H4 (cell line): ENCODE measurements at places on chromosomes 1 and 21. TPM values are rescaled to one million over a fixed set of nuclear protein-coding genes. Genes with fewer than 3 reads are reported as not detected.

Gene SLC1A7
- total RNA-seq, result 0.60 and 2.4 TPM in 2 replicates

Gene MYOG
- not detected in 2 replicates for total RNA-seq

Gene NPPA
- total RNA-seq, result not detected in 2 replicates

Gene NR5A2
- total RNA-seq, result 0.06 TPM in 2 replicates

Gene ASTN1
- total RNA-seq, result 0.43 and 0.85 TPM in 2 replicates

Gene MAEL
- not detected in 2 replicates for total RNA-seq

Gene FCGR3B
- not detected in 2 replicates for total RNA-seq

Gene AMY2B
- total RNA-seq, result 0.41 and 0.76 TPM in 2 replicates

Gene LAX1
- total RNA-seq, result not detected in 2 replicates

Gene VWA1
- 0.04 TPM in 1 of 2 replicates, not detected in the other for total RNA-seq

Gene LRRN2
- 0.16 and 1.1 TPM in 2 replicates for total RNA-seq

Gene ETV3L
- not detected in 2 replicates for total RNA-seq

DNA sequence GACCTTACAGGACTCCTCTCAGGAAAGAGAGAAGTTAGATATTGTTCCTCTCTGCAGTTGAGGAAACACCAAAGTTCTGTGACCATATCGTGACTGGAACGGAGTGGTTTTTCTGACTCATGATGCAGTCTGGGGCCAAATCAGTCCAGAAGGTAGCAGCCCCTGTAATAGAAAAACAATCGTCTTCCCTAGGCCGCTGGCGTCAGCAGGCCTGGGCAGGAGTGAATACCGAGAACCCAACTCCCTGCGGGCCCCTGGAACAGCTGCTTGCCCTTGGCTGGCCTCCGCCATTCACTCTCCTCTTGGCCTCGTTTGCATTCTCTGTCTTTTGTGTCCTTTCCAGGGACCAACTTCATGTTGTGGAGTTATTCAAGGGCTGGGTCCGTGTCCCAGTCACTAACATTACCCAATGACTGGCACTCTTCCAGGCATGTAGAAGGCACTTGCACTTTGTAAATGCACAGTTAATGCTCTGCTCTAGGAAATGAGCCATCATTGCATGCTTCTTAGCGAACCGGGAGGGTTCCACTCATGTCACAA lies 10.9 kb upstream of the CD101 start:
- DNase-seq, result peak; percentile 78

GRCh38 chr1:52640697-52641096 lies 7.7 kb downstream of the SHISAL2A start:
- no peak for DNase-seq

- DNase-seq, result no peak
These were observed 203.7 kb upstream of the ZC3H12A start for GRCh38 chr1:37270639-37271038.

DNA sequence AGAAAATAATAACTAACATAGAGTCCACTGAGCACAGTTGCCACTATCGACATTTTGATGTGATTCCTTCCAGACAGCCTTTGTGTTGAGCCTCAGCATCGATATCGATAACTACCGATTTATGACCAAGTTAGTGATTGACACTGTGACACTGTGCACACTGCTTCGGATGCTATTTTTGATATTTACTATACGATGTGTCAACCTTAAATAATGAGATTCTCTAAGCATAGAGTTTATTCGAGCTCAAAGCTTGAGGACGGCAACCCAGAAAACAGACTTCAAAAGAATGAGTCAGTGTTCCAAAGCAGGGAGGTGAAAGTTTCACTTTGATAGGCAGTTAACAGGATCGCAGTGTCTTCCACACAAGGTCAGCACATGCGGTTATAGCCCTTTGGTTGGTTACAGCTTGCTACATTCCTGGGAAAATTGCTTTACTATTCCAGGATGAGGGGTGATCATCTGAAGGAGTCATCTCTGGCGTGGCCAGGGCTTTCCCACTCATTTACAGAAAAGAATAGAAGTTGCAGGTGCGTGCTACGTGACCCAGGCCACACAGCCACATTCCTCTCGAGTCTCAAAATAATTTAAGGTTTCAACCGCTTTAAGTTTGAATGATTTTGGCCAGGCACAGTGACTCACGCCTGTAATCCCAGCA lies 53.6 kb upstream of the EFHD2 start:
- DNase-seq, result peak; percentile 51

- DNase-seq, result no peak
These were observed 150.2 kb downstream of the PRDM16 start for GRCh38 chr1:3219005-3219790.

DNA sequence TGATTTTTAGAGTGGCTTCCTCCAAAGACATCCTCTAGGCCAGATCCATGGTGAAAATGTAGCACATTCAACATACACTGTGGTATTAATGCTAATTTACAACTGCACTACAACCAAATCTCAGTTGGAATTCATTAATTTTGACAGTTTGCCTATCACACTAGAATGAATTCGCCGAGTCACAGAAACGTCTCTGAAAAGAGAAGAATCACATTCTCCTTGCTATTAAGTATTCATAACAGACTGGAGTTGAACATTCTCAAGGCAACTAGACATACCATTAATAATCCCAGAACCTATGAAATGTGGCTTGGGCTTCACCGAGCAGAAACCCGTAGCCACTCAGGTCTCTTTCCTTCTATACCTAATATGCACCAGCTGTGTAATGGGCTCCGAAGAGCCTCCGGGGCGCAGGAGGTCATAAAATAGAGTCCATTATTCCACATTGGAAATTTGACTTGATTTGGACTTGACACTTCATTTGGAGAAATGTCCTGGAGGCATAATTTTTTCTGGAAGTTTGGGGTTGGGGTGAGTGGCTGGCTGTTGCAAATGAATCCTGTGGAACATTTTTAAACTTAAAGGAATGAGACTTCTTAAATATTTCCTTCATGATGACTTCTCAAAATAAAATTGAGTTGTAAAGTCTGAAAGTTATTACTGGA lies 117.1 kb downstream of the DSCAM start:
- DNase-seq, result no peak

GRCh38 chr1:43872280-43872679 lies 61.3 kb upstream of the ARTN start:
- no peak for DNase-seq

GRCh38 chr1:6347641-6348487 lies 45.7 kb downstream of the ACOT7 start:
- DNase-seq, result no peak

- no peak for DNase-seq
These were observed 32.4 kb downstream of the PRMT2 start for GRCh38 chr21:46667741-46668380.

DNA sequence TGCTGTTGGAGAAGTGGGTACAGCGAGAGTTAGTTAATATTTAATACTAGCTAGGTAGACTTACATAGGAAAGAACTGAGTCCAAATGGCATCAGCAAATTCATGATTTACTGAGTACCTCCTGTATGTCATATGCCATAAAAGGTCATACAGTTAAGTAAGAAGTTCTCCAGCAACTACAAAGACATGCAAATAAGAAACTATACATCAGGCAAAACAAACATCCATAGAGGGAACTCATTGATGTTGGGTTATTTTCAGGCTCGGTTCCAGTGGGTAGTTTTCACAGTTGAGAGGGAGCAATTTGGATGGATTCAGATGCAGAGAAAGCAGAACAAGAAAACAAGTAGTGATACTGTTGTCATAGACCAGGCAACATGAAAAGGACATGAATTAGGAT lies 164.9 kb upstream of the L1TD1 start:
- no peak for DNase-seq

GRCh38 chr1:41013796-41014195 lies 7.7 kb downstream of the SLFNL1 start:
- DNase-seq, result no peak

GRCh38 chr1:226697151-226697928 lies 41.7 kb downstream of the ITPKB start:
- no peak for DNase-seq

DNA sequence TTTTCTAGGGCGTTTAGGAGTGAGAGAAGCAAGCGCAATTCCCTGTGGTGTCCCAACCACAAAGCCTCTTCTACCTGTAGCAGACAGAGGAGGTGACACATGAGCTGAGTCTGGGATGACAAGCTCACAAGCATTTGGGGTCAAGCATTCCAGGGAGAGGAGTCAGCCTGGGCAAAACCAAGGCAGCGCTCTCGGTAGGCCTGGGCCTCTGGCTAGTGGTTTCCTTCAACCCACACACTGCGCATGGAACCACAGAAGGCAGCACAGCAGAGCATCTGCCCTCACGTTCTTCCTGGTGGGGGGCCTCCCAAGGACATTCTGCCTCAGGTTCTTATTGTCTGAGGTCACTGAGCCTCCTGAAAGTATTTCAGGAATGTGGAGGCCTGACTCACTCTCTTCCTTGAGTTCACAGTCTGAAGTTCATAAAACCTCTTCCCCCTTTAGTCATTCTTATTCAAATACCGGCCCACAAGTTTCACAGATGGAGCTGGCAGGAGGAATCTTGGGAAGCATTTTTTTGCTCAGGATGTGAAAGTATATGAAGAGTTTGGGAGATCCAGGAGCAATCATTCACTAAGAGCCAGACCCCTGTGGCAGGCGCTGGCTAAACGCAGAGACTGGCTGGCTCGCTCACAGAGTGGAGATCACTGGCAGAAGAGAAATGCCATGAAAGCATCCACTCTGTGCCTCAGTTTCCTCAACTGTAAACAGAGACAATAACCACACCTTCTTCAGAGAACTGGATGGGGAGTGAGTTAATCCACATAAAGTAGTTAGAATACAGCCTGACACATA lies 26.8 kb downstream of the CCN1 start:
- DNase-seq, result peak; percentile 95

- DNase-seq, result no peak
These were observed 88.1 kb upstream of the C1orf21 start for GRCh38 chr1:184298440-184299405.

- DNase-seq, result no peak
These were observed 12.7 kb upstream of the C1orf159 start for GRCh38 chr1:1128454-1129139.

- DNase-seq, result no peak
These were observed 56.6 kb downstream of the SMYD2 start for GRCh38 chr1:214337511-214337910.

DNA sequence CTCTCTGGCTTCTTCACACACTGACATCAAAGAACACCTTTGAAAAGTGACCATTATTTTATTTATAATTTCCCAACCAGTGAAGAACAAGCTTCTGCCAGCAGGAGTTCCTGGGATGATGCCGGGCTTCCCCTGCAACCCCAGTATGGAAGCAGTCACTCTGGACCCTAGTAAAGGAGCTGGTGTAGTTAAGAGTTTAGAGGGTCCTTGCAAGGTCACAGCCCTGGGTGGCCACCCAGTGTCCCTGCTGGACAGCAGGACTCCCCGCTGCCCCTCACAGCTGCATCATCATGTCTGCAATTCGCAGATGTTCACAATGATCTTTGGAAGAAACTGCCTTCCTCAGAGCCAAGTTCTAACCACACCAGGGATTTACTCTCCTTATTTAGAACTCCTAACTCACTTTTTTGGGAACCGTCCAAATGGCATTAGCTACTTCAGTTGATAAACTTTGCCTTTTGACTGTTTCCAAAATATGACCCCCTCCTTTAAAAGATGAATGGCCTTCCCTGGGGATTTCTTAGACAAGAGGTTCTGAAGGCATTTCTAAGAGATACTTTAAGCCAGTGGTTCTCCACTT lies 90.6 kb downstream of the HIVEP3 start:
- DNase-seq, result no peak

DNA sequence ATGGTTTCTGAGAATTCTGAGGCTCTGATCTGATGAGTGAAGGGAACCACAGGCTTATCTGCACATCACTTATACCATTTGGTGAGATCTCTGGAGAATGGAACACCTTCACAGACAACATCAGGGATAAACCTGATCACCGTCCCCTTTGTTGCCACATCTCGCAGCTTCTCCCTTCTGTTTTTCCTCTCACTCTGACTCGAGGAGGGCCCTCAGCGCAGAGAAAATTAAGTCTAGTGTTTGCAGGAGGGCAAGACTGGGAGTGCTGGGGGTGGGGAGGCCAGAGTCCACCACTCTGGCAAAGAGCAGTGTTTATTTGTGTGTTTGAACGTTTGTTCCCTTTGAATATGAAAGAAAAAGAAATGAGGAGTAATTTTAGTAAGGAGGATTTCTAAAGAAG lies 29.0 kb upstream of the BATF3 start:
- DNase-seq, result no peak

DNA sequence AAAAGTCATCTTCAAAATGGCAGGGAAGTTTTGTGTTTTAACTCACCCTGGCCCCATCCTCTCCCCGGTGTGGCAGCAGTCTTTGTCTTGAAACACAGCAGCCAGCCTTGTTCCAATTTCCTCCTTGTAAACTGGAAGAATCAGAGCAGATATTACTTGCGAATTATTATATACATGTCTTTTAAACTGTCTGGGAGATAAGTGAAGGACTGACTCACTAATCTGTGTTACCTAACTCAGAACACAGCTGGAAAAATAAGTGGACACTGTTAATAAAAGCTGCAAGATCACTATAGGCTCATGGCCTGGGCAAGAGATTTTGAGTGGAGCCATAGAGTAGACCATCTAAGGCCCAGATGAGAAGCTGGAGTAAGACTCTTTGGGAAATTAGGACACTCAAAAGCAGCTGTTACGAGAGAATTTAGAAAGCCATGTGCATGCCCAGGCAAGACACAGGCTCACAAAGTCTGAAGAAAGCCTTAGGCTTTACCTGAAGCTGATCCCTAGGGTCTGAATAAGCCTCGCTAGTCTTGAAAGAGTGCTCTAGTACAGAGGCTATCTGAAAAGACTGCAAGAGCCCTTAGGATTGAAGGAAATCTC lies 233.0 kb upstream of the RAB4A start:
- DNase-seq, result no peak

- DNase-seq, result no peak
These were observed 209.6 kb downstream of the TRABD2B start for GRCh38 chr1:47787560-47787959.

DNA sequence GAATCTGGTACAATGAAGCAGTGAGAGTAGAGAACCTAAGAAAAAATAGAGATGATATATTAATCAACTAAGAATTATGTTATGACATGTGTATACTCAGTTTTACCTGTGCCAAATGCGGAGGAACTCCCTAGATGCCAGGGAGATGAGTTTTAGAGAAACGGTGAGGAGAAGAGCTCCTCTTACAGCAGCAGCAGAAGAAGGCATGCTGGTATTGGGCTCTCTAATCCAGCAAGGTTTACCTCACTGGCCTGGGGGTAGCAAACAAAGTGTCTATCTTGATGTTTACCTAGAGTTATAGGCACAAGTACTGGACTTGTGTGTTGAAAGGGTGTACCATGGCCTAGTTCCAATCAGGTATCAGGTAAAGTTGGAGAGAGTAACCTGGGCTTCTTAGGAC lies 28.9 kb upstream of the DEPDC1 start:
- DNase-seq, result no peak

- no peak for DNase-seq
These were observed 7.6 kb downstream of the LAPTM5 start for GRCh38 chr1:30749691-30750583.

DNA sequence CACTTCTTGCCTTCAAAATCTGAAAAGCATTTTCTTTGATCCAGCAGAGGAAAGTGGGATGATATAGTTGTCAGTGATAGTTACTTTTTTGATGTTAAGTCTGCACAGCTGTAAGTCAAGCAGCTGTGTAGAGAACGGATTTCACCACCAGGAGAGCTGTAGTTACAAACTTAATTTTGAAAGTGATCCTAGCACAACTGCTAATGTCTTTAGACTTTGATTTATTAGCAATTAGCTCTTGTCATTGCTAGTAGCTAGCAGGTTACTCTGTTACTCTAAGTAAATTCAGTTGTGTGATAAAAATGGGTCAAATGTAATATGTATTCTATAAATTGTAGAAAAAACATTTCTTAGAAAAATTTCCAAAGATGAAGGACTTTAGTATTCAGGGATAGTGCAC lies 46.0 kb downstream of the ALG6 start:
- no peak for DNase-seq

GRCh38 chr1:230332061-230332460 lies 94.1 kb downstream of the PGBD5 start:
- DNase-seq, result no peak

GRCh38 chr1:55209247-55209646 lies 5.9 kb downstream of the USP24 start:
- no peak for DNase-seq
